ENCODE measurements at places on chromosomes 7 and 10.

DNA sequence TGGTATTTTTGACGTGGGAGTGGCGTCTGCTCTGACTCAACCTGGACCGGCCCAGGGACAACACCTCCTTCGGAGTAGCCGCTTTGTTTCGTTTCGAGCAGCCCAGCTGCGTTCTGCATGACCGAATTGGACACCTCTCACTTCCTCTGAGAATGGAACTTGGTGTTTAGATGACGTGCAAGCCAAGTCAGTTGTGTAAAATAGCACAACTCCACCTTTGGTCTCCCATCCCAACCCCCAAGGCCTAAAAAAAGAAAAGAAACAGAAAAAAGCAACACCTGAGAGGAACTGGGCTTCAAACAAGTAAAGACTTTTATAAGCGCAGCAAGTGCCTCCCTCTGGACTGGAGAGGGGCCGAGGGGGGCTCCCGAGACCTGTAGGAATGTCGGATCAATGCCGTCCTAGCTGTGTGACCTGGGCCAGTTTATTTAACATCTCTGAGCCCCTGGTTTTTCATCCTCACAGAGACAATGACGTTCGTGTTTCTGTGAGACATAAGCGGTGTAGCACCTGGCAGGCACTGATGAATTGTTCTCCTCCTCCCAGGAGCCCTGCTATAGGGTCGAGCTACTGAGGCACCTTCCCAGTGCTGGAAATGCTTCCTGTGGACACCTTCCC is 52.0 kb upstream of the SMNDC1 start:
- DNase-seq, result no peak

GRCh38 chr10:49008091-49008490 is 68.5 kb upstream of the LRRC18 start:
- no peak for DNase-seq

DNA sequence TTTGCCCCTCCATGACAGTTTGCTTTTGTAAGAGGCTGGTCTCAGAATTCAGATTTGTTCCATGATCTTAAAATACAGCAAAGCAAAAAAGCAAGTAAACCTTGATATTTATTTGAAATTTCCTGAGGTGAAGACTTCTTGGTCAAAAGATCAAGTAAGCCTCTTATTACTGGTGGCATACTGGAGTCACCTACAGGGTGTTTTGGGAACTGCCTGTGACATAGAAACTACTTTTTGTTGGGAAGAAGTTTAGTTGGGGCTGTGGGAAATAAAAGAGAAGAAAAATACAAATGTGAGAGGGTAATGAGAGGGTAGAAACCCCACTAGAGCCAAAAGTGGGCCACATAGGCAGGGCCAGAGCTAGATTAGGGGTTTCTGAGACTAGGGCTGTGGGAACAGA is 217.9 kb downstream of the OTUD1 start:
- DNase-seq, result no peak

DNA sequence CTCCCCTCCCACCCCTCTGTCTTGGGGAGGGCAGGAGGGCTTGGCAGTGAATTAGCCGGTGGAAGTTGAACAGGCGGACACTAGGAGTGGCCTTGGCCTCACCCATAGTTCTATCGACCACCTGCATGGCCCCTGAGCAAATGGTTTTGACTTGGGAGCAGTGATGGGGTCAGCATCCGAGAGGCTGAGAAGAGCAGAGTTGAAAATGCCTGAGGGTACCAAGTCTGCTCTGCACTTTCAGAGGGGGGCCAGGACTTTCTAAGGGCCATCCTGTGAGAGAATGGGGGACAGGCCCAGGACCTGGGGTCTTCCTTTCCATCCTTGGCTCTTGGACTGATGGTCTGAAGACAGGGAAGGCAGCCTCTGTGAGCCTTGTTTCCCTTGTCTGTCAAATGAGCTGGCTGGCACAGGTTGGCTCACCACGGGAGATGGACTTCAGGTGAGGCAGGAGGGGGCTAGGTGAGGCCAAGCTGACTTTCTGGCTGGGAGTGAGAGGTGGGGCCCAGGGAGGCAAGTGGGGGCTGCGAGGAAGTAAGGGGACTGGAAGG is 29.4 kb downstream of the CDH23 start:
- DNase-seq, result no peak

- DNase-seq, result no peak
Measured at GRCh38 chr10:1078668-1079067, 22.5 kb downstream of the WDR37 start.

DNA sequence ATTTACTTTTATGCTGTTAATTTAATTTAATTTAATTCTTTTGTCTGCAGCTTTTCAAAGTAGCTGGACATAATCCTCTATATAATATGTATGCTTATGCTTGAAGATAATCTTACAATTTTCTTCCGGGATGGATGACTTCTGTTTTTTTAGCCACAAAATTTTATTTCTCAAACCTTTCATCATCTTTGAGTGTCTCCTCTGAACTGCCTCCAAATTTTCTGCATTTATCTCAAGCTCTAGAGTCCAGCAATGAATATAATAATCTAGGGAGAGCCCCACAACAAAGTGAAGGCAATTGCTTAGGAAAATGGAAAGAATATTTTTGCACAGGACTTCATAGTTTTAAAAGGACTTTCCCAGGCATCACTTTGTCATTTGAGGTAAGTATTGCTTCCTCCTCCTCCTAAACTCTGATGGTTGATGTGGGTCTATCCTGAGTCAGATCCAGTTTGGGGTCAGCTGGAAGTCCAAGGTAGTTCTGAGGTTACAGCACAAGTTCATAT is 53.7 kb upstream of the FAM3C start:
- no peak for DNase-seq

DNA sequence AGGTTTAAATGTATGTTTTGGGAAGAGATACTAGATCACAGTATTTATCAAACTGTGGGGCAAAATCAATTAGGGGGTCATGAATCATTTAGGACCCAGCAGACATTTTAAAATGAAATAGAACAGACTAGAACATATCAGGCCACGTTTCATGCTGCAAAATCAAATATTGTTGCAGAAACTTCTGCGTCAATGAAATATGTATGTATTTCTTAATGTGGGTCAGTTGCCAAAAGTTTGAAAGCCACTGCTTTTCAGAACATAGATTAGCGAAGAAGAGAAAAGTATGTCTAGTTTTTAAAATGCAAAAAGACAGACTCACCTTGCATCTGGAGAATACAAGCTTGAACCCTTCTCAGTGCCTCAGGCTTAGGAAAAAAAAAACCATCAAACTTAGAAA is 102.7 kb upstream of the BMPER start:
- no peak for DNase-seq

- no peak for DNase-seq
Measured at GRCh38 chr10:29386342-29386999, 97.6 kb downstream of the LYZL1 start.

DNA sequence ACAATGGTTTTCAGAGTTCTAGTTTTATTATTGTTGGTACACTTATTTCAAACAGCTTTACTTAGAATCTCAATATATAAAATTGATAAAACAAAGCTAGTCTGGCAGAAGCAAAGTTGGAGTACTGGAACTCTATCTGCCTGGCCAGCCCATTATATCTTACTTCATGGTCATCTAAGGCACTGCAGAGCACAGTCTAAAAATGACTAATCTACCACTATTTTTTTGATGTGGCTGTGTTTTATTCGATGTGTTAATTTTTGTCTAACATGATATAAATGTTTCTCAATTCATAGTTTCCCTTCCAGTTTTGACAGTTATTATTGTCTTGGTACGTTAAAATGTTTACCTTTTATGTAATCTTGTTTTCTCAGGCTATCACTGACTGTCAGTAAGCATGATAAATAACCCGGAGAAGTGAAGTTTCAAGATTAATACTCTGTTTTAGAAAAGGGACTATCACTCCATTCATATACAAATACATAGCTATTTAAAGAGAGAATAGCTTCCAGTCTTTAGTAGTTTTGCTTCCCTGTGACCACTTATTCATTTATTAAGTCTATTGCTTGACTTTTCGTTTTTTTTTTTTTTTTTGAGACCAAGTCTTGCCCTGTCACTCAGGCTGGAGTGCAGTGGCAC is 60.6 kb upstream of the CSTF2T start:
- no peak for DNase-seq

- DNase-seq, result peak; percentile 20
Measured at GRCh38 chr10:62911210-62911963, 95.2 kb upstream of the EGR2 start.

GRCh38 chr10:75542084-75542483 is 110.7 kb downstream of the LRMDA start:
- no peak for DNase-seq

DNA sequence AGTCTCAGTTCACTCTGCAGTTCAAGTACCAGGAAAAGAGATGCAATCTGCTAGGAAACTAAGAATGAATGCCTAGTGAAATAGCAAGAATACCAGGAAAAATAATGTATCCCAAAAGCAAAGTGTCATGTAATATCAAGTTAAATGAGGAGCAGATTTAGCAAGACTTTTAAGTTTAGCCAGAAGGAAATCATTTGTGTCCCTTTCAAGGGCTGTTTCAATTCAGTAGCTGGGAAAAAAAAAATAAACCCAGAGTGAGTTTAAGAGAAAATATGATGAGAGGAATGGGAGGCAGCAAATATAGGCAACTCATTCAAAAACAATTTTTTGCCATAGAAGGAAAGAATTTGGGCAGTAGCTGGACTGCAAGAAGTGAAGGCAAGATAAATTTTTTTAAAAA is 135.8 kb downstream of the DGKB start:
- no peak for DNase-seq

DNA sequence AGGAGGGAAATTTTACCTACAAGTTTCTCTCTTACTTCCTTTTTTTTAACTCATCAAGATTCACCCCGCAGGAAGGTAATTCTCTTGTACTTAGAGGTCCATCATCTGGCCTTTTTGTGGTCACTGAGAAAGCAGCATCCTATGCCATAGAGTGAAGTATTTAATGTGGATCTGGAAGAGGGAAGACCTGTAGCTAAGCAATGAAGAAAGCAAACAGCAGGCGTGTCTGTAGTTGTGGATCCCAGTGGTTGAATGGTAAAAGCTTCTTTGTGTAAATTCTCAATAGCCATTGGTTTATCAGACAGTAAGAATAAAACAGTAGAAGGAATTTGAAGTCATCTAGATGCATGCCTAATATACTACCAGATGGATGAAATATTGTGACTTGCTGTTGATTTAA is 196.4 kb downstream of the ANKRD7 start:
- no peak for DNase-seq
